Brain microvascular endothelial cell (primary cell): ENCODE measurements at places on chromosomes 16 and 17.
A peak's percentile ranks its signal among the peaks of the same experiment; 100 is the strongest.

GRCh38 chr17:57530508-57530907 is 214.6 kb downstream of the CCDC182 start:
- no peak for DNase-seq

DNA sequence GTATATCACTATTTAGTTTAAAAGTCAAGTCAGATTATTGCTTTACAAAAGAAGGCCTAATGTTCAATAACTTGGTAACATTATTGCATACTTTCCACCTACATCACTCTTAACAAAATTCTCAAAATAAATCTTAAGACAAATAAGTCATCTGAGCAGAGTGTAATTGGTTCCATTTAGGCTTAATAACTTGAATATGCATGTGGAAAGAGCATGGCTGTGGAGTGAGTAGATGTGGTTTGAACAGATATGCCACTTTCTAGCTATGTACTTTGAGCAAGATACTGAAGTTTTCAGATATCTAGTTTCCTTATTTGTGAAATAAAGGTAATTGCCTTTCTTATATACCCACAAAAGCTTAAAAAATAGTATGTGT is 6.7 kb upstream of the EVI2A start:
- DNase-seq: peak; percentile 10

GRCh38 chr16:49562228-49562627 is 188.6 kb downstream of the C16orf78 start:
- DNase-seq: no peak

GRCh38 chr17:12545877-12546513 is 119.7 kb upstream of the MYOCD start:
- DNase-seq: peak; percentile 58

DNA sequence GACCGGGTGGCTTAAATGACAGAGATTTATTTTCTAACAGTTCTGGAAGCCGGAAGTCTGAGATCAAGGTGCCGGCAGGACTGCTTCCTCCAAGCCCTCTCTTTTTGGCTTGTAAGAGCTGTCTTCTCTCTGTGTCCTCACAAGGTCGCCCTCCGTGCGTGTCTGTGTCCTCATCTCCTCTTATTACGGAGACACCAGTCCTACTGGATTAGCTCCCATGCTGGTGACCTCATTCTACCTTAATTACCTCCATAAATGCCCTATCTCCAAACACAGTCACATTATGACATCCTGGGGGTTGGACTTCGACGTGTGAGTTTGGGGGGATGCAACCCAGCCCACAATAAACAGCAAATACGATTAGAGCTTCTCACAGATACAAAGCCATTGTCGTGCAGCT is 161.5 kb downstream of the FOXL1 start:
- DNase-seq: no peak

DNA sequence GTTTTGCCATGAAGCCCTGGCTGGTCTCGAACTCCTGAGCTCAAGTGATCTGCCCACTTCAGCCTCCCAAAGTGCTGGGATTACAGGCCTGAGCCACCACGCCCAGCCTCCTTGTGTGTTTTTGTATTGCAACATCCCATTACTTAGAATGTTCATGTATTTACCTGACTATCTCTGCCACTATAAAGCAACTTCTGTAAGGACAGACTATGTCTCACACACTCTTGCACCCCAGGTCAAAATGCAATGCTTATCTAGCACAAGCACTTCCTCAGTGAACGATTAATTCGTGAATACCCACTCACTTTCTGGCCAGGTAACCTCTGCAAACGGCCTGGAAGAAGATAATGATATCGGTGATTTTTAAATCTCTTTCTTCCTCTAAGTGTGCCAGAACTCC is 82.6 kb downstream of the NDEL1 start:
- DNase-seq: no peak

- no peak for DNase-seq
Measured at GRCh38 chr17:49996495-49997300, 1.7 kb upstream of the DLX3 start.

- DNase-seq: no peak
Measured at GRCh38 chr17:79946352-79947231, 89.1 kb downstream of the TBC1D16 start.
